ENCODE measurements at places on chromosomes 4 and X. TPM values are rescaled to one million over a fixed set of nuclear protein-coding genes. Genes with fewer than 3 reads are reported as not detected.

GRCh38 chr4:165011403-165011802, 20.4 kb upstream of the TRIM60 start:
- DNase-seq, result no peak

Gene CA5B
- 29.7 TPM for total RNA-seq

Gene AFAP1
- 23.9 TPM for total RNA-seq

Gene RGS12
- 24.5 TPM for total RNA-seq

Data from LHCN-M2 (cell line).